ENCODE measurements at places on chromosomes 6 and 20. TPM values are rescaled to one million over a fixed set of nuclear protein-coding genes. Genes with fewer than 3 reads are reported as not detected.

The GSTA2 gene
- not detected for total RNA-seq

The CAGE1 gene
- 0.30 TPM for total RNA-seq

DNA sequence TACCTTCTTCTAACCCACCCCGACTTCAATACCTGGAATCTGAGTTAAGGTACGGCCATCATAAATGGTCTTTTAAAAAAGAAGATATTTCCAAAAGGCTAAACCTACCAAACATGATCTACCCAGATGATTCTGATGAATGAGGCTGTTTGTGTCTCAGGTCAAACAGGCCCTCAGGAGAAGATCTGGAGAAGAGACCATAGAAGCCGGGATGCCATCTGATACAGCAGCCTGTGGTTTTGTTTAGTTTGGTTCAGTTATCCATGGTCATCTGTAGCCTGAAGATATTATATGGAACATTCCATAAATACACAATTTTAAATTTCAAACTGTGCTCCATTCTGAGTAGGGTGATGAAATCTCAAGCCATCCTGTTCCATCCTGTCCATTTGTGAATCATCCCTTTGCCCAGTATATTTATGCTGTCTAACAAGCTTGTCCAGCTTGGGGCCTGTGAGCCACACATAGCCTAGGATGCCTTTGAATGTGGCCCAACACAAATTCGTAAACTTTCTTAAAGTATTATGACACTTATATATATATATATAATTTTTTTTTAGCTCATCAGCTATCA, 4.0 kb upstream of the CAP2 start:
- no peak overlapping the region for H3K4me3 ChIP-seq
- no peak overlapping the region for H3K27ac ChIP-seq
- no peak for DNase-seq

DNA sequence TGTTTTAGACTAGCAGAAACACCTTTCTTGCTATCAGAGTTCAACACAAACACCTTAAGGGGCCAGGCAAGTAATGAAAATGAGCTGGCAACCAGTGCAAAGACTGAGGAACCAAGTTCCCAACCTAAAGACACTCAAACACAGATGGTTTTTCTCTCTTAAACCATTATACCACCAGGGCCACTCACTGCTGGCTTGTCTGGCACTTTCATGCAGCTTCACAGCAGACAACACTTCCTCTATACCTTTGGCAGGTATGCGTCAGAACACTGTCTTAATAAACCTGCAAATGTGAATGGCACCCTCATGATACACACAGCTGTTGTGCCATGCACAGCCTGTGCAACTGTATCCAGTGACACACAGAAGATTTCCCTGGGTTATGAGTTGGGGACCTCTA, 41.6 kb downstream of the NFATC2 start:
- peaks cover 10% of the 10 kb centered on the region for H3K4me1 ChIP-seq
- no peak overlapping the region for H3K27ac ChIP-seq
- no peak overlapping the region for H3K4me3 ChIP-seq
- DNase-seq: no peak
- no peaks in the 10 kb centered on the region for H3K36me3 ChIP-seq

Data from astrocyte (in vitro differentiated cells and primary cell).